ENCODE measurements at places on chromosomes 3 and 15. TPM values are rescaled to one million over a fixed set of nuclear protein-coding genes. Genes with fewer than 3 reads are reported as not detected.

The EIF4G1 gene
- 408 TPM for total RNA-seq

The CIP2A gene
- total RNA-seq, result 1.9 TPM

The COL6A5 gene
- total RNA-seq, result 4.0 TPM

The CNTN4 gene
- 5.7 TPM for total RNA-seq

The NPAP1 gene
- total RNA-seq, result under 0.01 TPM

The GOLGA6B gene
- total RNA-seq, result not detected

The RETNLB gene
- total RNA-seq, result not detected

The GPR176 gene
- 3.4 TPM for total RNA-seq

The TMEM40 gene
- total RNA-seq, result 1.0 TPM

The GPR27 gene
- 1.3 TPM for total RNA-seq

The PLXNB1 gene
- total RNA-seq, result 144 TPM

The P2RY12 gene
- 2.8 TPM for total RNA-seq

The ADPRH gene
- total RNA-seq, result 33.8 TPM

The GOLGA8J gene
- total RNA-seq, result not detected

The LRTM1 gene
- not detected for total RNA-seq
